ENCODE measurements at places on chromosomes 7 and 10. TPM values are rescaled to one million over a fixed set of nuclear protein-coding genes. Genes with fewer than 3 reads are reported as not detected.
A peak's percentile ranks its signal among the peaks of the same experiment; 100 is the strongest.

DNA sequence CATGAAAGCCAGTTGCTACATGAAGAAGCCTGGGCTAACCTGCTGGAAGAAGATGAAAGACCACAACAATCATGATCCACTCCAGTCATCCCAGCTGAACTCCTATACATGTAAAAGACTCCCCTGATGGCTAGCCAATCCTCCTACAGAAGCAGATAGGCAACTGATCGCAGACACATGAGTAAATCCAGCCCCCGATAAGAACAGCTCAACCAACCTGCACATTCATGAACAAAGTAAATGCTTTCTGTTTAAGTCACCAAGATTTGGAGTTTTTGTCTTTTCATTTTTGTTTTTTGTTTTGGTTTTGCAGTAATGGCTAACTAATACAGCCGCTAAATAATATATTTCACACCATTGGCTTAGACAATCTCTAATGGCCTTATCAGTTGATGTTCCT, 53.7 kb downstream of the PRLHR start:
- no peak for DNase-seq

DNA sequence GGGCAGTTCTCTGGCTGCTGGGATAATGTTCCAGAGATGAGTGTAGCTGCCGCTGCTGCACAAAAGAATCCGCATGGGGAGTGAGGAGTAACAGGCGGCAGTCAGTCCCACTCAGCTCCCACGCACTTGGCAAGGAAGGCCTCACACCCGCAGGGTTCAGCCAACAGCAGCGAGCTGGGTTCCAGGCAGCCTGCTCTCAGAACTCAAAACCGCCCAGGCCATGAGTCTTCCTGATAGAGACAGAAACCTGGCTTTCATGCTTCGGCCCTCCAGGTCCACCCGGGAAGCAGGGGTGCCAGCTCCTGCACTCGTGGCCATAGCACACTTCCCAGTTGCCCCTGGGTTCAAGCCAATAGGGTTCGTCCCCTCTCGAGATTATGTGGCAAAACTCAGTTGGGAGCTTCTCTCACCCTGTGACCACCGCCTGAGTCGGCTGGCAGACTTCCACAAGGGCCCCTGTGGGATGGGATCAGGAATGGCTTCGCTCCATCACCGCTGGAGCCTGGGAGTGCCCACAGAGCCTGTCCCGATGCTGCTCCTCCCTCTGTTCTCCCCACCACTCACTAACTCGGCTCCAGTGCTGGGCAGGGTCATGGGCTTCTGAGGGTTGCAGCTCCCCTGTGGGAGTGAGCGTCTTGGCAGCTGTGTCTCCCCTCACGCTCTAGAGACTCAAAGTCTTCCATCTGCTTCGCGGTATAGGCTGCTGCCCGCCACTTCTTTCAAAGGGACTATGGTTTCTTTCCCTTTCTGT, 20.6 kb downstream of the CLRN3 start:
- no peak for DNase-seq

- no peak for DNase-seq
These were observed 260.8 kb downstream of the SNX13 start for GRCh38 chr7:17679458-17679857.

- DNase-seq = peak; percentile 58
These were observed 43.0 kb upstream of the RPA3 start for GRCh38 chr7:7761340-7761973.

- no peak for DNase-seq
These were observed 507.3 kb upstream of the AUTS2 start for GRCh38 chr7:69090936-69091335.

- DNase-seq = no peak
These were observed 111.7 kb upstream of the ZNF804B start for GRCh38 chr7:88647825-88648224.

SRI gene
- total RNA-seq = 138 TPM

DNA sequence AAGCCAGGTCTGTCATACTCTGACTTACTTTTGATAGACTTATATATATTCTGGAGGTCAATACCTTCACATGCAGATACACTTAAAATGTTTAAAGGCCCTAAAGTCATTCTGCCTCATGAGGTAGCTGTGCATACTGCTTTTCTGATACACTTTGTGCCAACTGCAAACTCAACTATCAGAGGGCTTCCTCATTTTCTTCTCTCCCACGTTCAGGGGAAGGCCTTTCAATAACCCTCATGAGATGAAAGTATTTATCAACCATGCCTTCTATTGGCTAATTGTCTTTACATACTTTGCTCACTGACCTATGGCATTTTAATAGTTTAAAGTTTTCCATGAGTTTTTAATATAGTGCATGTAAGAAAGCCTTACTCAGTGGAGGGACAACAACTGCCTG, 112.7 kb upstream of the AMPH start:
- DNase-seq = no peak

DNA sequence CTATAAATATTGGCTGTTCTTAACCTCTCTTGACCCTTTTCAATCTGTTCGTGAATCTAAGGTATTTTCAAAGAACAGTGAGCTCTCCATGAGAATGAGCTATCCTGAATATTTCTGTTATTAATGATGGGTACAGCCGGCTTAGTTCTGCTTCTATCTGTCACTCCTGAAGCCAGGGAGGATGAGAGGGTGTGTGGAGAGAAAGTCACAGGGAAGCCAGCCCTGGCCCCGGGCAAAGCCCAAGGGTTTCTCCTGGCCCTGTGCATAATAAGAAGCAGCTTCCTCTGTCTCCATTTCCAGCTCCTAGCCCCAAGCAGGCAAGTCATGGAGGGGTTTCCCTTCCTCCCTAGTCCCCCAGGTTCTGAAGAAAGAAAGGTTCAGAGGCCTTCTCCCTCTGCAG, 151.1 kb downstream of the KCNMA1 start:
- no peak for DNase-seq

GRCh38 chr10:43461950-43462349, 25.0 kb downstream of the ZNF487 start:
- peak; percentile 69 for DNase-seq

CALN1 gene
- total RNA-seq = 0.05 TPM

DNA sequence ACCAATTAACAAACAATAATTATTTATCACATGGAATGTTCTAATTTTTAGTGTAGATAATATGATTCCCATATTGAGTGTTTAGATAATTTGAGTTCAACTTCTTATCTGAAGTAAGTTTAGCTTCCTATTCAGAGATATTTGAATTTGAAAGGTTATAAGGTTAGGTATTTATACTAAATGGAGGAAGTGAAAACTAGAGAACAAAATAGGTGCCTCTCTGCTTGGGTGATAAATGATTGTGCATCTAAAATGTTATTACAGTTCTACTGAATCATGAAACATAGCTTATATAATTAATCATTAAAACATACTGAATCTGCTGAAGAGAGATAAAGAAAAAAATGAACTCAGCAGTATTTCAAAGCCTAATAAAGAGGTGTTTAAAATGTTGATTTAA, 1174.3 kb downstream of the XPNPEP1 start:
- no peak for DNase-seq

- DNase-seq = no peak
These were observed 20.5 kb upstream of the PDIA4 start for GRCh38 chr7:149048805-149049204.

AVPI1 gene
- 8.0 TPM for total RNA-seq

LOXL4 gene
- total RNA-seq = 17.7 TPM

DNA sequence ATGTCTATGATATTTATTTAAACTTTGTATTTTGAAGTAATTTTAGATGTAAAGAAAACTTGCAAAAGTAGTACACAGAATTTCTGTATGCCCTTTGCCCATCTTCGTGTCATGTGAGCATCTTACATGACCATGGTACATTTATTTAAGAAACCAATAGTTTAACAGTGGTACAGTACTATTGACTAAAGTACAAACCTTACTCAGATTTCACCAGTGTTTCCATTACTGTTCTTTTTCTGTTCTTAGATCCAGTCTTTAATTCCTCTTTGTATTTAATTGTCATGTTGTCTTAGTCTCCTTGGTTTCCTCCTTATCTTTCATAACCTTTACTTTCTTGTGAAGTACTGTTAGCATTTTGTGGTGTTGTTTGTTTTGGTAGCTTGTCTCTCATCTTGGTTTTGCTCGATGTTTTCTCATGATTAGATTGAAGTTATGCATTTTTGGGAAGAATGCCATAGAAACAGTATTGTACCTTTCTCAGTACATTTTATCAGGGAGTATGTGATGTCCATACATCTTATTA, 24.1 kb downstream of the TAX1BP1 start:
- DNase-seq = no peak

DNA sequence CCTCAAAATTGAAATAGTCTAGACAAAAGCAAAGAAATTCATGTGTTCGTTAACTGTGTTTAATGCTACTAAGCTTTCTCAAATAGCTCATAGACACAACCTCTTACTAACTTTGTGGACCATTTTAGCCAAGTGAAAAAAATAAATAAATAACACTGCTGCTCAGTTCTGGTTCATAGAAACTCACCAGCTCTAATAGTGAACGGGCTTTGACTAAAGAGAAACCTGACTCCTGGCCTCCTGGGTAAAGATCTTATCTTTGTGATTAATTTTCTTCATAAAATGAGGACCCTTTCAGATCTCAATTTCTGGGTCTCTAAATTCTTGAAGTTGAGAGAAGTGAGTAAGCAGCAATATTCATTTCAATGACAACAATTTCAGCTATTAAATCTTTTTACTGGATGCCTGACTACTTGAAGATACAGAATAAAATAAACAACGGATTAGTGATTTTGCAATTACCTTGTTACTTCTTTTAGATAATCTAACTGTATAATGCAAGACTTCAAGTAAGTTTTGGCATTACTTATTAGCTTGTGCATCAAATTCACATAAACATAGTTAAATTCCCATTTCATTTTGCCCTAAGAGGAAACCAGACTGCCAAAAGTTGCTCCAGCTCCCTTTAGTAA, 3.1 kb downstream of the CADPS2 start:
- no peak for DNase-seq

DNA sequence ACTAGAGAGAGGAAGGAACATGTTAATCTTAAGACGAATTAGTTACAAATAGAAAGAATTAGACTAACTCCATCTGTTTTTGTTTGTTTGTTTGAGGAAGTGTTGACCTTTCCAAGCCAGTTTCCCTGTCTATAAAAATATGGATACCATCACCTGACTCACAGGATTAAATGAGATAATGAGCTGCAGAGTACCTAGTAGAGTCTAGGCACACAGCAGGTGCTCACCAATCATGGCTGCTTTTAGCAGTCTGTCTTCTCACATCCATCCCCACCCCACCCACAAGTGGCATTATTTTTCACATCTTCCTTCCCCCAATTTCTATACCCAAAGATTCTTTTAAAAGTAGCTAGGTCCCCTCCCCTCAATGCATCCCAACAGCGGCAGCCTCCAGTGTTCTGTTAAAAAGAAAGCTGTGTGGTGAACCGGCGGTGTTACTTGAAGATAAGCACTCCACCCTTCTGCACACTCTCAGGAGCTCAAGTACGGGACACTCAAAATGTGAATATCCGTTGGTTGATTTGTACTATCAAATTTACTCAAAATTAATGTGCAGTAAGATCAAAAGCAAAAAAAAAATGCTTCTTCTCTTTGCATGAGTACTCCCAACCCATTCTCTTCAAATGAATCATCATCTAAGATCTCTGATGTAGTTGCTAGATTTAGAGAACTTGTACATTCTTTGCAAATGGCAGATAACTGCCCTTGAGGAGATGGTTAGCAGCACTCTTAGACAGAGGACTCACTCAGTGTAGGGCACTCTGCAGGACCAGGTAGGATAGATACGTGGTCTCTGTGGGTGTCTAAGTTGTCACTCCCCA, 145.4 kb upstream of the ASAH2 start:
- no peak for DNase-seq

HYAL4 gene
- total RNA-seq = not detected

- DNase-seq = no peak
These were observed 13.5 kb downstream of the ZNF503 start for GRCh38 chr10:75388082-75388481.

CYP26C1 gene
- 1.1 TPM for total RNA-seq

DNA sequence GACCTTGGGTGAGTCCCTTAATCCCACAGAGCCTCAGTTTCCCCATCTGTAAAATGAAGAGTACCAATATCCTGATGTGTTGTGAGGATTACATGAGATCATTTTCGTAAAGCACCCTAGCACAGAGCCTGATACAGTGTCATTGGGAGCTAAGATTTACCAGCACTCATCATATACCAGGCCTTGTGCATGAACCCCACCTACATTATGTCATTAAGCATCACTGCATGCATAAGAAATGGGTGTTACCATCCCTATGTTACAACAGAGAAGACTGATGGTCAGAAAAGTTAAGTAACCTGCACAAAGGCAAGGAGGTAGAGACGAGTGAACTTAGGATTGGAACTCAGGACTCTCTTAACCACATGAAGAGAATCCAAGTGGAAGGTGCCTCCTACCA, 290.6 kb downstream of the KCNMA1 start:
- DNase-seq = no peak

GRCh38 chr10:43383204-43383971, 12.0 kb downstream of the FXYD4 start:
- no peak for DNase-seq
